ENCODE measurements at places on chromosomes 1 and 21.

DNA sequence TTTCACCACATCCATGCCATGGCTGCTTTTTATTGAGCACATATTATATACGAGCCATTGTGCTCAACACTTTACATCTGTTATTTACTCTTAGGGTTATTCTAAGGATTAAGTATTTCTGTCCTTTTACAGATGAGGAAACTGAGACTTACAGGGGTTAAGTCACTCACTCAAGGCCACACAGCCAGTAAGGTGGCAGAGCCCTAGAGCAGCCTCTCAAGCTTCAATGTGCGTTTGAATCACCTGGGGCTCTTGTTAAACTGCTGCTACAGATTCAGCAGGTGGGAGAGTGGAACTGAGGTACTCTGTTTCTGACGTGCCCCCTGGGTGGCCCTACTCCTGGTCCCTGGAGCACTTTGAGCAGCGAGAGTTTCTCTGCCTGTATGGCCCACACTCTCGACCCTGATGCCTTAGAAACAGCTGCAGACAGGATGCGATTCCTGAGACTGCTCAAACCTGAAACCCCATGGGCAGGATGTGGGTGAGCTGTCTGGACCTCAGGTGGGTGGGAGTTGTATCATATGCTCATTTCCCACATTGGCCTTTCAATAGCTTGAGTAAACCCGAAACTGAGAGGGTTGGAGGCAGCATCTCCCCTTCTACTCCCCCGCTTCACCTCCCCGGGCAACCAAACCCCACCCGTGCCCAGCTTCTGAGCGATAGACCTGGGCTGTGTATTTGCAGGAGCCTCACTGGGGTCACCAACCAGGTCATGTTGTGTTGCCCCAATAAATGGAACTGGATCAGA lies 59.3 kb downstream of the MAN1C1 start:
- no peak for DNase-seq

- no peak for DNase-seq
These were observed 151.8 kb downstream of the TENT5C start for GRCh38 chr1:117757668-117758067.

- no peak for DNase-seq
These were observed 357.8 kb upstream of the SGIP1 start for GRCh38 chr1:66176012-66176715.

DNA sequence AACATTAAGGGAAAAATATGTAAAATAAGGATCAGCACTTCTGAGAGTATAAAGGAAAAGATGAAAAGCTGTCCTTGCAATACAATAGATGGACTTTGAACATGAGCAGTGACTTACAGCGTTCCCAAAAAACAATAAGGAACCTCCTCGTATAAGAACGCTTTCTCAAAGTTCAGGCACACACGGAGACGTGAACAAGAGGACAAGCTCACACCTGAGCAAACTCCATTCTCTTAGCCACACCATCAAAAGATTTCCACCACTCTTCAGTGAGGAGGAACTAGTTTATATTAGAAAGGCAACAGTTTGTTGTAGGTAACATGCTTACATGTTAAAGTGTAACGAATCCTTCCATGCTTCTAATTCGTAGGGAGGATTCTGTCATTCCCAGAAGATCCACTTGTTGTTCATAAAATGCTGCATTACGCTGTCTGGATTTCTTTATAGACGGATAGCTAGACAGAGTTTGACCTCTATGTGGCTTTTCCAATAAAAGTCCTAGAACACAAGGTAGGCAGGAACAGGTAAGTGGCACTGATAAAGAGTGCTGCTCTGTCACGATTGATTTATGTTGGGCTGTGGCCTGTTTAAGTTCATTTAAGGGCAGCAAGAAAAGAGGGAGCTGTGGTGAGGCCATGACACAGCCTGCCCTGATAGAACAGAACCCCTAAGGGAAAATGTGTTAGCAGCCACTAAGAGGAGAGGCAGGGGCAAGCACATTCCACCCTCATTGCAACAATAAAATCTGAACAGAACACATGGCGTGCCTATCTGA lies 37.0 kb upstream of the ATP1A1 start:
- DNase-seq: no peak

- DNase-seq: no peak
These were observed 440.9 kb upstream of the LRRC7 start for GRCh38 chr1:69126796-69127195.

GRCh38 chr1:147892731-147893214 lies 9.8 kb upstream of the GJA8 start:
- DNase-seq: peak; percentile 54

DNA sequence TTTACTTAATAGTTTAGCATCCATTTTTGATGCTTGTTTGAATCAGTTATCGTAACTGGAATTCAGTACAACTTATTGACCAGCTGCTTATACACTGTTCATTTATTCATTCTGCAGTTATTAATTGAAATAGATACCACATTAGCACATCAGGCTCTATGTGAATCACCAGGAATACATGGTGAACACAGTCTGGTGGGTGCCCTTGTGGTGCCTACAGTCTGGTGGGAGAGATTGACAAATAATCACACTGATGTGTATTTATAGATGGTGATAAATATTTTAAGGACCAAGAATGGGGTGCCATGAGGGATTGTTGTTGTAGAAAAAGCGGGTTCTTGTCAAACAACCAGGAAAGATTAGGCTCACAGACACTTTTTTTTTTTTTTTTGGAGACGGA lies 87.6 kb downstream of the ZFYVE9 start:
- DNase-seq: no peak

- DNase-seq: no peak
These were observed 6.6 kb downstream of the GNG4 start for GRCh38 chr1:235642943-235643371.
